ENCODE measurements at places on chromosomes 4 and X.

GRCh38 chr4:147768113-147768512, 36.2 kb downstream of the ARHGAP10 start:
- DNase-seq: no peak

DNA sequence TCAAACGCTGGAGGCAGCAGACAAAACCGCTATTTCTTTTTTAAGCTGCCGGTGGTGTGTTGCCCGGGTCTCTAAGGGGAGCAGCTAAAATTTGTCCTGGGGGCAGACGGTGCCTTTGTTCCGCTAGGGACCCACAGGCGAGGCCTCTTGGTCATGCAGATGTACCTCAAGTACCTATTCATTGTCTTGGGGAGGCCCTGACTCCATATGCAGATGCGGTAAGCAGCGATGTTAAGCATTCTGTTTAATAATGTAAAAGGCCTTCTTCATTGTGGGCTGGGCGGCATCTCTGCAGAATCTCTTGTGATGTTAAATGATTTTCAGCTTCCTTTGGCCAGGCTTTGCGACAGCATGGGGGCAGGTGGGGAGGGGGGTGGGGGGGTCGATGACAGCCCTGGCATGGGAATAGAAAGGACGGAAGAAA, 98.9 kb upstream of the PJA1 start:
- DNase-seq: no peak

- no peak for DNase-seq
Measured at GRCh38 chr4:138399081-138399480, 156.9 kb upstream of the SLC7A11 start.

DNA sequence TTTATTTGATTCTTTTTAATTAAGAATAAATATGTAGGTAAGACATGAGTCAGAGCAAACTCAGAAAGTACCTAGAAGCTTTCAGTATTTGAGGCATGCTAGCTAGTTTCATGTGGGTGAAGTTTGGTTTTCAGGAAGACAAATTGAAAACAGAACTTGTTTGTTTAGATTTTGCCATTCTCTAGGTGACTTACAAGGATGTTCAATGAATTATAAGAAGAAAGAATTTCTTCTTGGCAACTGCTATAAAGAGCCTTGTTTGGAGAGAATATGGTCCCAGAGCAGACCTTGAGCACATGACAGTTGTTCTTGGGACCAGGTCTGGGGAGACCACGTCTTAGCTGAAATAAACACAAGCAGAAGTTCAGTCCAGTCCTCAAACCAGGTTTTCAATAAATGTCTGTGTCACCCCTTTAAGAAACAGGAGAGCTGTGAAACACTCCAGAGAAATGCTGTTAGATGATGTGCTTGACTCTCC, 38.0 kb upstream of the IL21 start:
- DNase-seq: no peak

DNA sequence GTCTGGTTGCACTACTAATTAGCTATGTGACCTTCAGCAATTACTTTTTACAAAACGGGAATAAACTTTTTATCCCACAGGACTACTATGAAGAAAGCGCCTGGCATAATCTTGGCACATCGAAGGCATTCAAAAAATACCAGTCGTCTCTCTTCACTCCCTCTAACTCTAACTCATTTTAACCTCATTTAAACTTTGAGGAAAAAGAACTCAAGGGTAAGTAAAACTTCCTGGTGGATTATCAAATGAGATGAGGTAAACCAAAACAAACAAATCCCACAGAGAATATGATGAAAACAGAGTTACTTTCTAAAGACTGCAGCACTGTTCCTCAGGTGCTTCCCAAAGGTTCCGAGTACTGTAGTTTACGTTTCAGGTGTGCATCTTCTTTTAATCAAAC, 66.9 kb downstream of the SH3RF1 start:
- no peak for DNase-seq

GRCh38 chr4:65018313-65018712, 609.1 kb upstream of the TECRL start:
- DNase-seq: no peak
